Islet precursor cell (in vitro differentiated cells): ENCODE measurements at places on chromosomes 6 and 20.

DNA sequence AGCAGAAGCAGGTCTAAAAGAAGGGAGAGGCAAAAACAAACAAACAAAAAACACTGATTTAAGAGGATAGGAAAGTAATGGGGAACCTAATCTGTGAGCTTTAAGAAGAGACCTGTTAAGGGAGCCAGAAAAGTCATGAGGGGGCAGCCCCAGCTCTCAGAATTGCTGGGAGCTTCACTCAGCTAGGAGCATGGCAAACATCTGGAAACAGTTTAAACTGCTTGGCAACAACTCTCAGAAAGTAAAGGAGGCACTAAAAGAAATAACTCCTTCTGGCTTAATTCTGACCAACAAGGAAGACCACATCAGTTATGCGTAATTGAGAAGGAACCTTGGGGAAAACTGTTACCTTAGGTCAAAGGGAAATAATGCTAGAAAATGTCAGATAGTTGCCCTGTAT lies 121.4 kb downstream of the LAMP5 start:
- DNase-seq: no peak

- DNase-seq: no peak
Observed at GRCh38 chr20:47110819-47111218, 216.2 kb downstream of the EYA2 start.

GRCh38 chr6:137175868-137176245 lies 2.4 kb upstream of the IL22RA2 start:
- DNase-seq: no peak

GRCh38 chr6:10460096-10460495 lies 45.2 kb upstream of the TFAP2A start:
- no peak for DNase-seq

GRCh38 chr6:145012039-145012662 lies 723.2 kb downstream of the EPM2A start:
- no peak for DNase-seq

DNA sequence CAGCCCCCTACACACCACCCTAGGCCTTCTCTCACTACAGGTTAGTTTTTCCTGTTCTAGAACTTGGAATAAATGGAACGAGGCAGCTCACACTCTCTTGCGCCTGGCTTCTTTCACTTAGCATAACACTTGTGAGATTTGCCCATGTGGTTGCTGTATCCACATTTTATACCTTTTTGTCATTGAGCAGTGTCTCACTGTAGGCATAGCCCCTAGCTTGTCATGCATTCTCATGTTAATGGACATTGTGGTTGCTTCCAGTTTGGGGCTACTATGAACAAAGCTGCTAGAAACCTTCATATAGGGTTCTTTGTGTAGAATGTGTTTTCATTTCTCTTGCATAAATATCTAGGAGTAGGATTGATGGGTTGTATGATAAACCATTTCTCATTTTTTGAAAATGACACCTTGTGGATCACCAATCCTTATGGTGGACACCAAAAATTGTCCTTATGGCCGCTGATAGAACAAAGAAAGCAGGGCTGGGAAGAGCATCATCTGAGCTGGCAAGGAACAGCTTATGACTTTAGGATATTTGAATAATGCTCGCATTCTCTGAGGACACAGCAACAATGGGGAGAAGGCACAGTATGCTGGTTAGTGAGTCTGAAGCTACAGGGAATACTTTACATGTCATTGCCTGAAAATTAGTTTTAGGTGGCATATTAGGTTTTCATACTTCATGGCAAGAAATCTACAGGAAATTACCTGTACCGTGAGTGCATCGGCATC lies 9.8 kb upstream of the SLC22A23 start:
- DNase-seq: no peak

DNA sequence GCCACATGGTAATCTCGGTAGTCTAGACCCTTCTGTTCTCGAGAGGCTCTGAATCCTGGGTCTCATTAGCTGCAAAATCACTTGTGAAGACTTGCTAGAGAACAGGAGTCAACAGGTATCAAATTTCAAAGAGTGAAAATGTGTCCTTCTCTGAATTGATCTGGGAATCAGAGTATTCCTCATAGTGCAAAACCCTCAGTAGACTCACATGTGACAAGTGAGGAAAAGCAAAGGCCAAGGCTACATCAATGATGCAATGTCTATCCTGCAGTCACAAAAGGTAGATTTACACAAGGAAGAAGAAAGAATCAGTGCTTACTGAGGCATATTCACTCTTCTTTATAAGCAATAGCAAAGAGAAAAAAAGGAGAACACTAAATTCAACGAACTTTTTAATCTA lies 1220.0 kb upstream of the GJE1 start:
- DNase-seq: no peak

DNA sequence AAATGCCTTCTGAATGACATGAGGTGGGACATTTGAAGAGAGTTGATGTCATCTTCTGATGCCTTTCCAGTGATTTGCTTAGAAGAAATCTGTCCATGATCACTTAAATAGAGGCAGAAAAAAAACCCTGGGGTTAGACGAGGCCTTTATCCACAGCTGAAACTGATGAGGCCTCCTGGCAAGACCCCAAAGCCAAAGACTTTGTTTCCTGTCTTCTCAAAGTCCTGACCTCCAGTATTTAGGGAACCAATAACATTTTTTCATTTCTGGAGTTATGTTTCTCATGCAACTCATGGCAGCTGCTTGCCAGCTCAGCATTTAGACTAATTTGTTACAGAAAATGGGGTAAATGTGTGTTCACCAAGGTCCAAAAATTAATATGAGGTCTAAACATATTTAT lies 248.0 kb upstream of the PRDM1 start:
- DNase-seq: no peak

DNA sequence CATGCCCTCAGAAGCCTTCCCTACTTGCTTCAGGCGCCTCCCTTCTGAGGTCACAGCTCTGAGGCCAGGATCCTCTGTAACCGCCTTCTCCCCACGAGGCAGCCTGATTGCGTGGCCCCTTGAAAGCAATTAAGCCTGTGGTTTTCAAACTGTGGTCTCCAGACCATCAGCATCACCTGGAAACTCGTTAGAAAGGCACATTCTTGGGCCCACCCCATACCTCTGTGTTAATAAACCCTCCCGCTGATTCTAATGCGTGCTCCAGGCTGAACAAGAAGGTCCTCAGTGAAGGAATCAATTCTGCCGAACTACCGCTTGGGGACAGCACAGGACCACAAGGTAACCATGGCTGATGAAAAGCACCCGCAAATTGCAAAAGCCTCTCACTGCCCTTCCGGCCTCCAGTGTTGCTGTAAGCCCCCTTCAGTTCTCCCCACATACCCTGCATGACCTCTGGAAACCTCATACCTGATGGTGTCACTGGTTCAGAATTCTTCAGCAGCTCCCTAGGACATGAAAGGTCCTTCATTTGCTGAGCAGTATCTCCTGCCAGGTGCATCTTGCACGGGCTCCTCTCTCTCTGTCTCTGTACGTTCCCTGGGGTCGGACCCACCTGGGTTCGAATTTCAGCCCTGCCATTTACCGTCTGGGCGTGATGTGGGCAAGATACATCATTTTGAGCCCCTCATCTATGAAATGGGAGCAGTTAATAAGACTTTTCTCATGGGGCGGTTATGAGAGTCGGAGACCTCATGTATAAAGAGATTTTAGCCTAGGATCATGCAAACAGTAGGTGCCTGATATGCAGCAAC lies 93.3 kb upstream of the RNF24 start:
- peak; percentile 90 for DNase-seq

GRCh38 chr6:136290410-136291010 lies 864 bp upstream of the BCLAF1 start:
- DNase-seq: peak; percentile 71

GRCh38 chr20:57027777-57028176 lies 238.7 kb downstream of the BMP7 start:
- DNase-seq: no peak

DNA sequence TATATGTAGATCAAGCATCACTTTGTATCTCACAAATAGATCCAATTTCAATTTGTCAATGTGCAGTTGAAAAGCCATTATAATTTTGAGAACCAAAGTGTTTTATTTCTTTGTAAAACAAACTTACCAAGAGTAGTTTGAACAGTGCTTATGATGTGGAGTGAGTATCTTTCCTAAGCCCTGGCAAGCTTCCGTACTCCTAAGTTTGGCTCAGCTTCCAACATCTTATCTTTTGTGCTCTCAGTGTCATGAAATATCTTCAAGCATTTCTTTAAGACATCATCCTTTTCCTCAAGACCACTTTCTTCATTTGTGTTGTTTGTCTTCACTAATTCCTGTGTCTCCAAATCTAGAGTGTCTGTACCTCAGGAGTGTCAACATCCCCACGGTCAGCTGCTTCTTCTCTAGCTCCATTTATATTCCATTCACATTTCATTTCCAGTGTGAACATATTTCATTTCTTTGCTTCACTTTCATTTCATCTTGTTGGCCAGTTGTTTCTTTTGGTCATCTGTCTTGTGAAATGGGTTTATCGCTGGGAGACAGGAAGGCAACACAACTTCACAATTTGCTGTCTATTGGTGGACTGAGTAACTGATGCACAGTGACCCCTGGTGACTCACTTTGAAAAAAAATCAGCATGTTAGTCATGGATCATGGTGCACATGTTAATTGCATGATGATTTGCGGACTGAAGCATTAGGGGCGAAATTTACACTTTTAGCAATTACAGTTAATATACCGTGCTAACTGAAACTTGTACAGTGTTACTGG lies 36.9 kb downstream of the SLC24A3 start:
- no peak for DNase-seq

DNA sequence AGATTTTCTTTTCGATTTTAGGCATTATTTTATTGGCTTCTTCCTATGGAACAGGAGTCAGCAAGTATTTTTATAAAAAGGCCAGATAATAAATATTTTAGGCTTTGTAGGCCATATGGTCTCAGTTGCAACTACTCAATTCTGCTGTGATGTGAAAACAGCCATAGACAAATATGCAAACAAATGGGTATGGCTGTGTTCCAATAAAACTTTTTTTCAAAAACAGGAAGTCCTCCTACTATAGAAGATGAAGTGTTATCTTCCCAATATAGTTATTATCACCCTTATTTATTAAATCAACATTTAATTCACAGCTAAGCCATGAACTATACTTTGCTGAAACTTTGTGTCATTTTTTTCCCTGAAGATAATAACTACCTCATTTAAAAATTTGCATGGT lies 57.2 kb downstream of the CHD6 start:
- DNase-seq: no peak

DNA sequence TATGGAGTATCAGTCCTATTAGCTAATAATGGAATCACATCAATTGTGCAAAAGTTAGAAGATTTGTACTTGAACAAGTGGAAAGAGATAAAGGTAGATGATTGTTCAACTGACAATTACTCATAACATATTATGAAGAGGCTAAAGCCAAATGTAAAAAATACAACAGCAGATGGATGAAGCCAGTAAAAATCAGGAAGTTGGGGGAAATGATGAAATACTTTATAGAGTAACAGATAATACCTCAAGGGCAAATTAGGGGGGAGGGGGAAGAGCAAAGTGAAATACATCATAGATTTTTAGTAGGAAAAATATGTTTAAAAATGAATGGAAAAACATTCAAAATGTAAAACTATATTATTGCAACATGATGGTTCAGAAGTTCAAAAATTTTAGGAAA lies 114.0 kb downstream of the PDSS2 start:
- DNase-seq: no peak

GRCh38 chr6:106002005-106002404 lies 84.1 kb upstream of the PRDM1 start:
- no peak for DNase-seq

DNA sequence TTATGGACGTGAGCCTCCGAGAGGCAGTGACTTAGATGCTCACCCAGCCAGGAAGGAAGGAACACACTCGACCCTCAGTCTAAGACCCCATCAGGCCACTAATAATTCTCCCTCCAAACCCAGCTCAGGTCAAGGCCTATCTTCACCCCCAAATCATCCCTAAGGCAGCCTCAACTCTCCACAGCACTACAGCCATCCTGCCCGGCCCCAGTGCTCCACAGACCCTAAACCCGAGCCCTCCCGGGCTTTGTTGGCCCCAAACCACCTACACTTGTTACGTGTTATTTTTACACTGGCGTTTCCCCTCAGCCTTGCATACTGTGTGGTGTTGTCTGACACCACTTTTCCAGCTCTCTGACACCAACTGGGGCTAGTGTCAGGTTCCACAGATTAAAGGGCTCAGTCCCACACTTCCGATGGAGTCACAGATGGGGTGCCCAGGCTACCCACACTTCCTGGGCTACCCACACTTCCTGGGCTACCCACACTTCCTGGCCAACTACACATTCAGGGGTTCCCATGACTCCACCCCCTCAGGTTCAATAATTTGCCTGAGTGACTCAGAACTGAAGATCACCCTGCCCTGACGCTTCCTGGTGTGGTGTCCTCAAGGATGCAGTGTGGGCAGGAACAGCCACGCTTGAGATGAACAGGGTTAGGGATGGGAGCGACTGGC lies 25.3 kb downstream of the RBCK1 start:
- no peak for DNase-seq

DNA sequence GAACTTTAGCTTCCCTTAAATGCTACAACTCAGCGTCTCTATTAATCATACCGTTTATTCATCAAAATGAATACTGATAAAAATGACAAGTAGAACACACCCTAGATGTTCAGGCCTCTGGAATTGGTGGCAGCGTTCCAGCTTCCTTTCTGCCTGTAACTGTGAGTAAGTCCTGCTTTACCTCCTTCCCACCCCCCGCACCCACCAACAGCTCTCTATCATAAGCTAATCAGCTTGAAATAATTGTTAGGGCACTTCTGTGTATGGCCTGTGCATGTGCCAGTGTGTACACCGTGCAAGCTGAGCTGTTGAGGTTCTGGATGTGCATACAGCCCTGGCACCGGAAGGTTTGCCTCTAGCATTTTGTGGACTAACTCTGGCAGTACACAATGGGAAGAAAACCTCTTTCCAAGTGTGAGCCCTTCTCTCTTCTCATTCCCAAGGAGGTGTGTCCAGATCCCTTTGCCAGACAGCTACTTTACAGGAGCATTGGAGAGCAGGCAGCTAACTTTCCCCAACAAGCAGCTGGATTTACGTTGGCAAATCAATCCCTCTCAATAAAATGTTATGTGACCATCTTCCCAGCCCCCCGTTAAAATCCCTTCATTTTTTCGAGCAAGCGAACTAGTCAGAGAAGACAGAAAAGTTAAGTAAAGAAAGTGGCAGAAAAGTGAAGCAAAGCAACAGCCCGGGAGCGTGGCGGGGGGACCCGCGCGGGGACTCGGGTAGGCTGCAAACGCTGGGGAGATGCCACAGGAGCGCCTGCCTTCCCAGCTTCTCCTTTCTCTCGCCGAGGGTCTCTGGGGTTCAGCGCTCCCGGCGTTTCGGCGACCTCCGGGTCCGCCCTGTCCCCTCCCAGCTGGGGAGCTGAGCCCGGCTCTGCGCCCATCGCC lies 803 bp upstream of the ADGRG6 start:
- peak; percentile 69 for DNase-seq

GRCh38 chr20:46865824-46866223 lies 28.8 kb upstream of the EYA2 start:
- no peak for DNase-seq
